HTR-8/SVneo (cell line): ENCODE measurements at places on chromosomes 1 and 21.

GRCh38 chr1:207820568-207821463 is 69.0 kb downstream of the CD46 start:
- DNase-seq: no peak

GRCh38 chr1:108521990-108522393 is 37.9 kb upstream of the EEIG2 start:
- DNase-seq: no peak

DNA sequence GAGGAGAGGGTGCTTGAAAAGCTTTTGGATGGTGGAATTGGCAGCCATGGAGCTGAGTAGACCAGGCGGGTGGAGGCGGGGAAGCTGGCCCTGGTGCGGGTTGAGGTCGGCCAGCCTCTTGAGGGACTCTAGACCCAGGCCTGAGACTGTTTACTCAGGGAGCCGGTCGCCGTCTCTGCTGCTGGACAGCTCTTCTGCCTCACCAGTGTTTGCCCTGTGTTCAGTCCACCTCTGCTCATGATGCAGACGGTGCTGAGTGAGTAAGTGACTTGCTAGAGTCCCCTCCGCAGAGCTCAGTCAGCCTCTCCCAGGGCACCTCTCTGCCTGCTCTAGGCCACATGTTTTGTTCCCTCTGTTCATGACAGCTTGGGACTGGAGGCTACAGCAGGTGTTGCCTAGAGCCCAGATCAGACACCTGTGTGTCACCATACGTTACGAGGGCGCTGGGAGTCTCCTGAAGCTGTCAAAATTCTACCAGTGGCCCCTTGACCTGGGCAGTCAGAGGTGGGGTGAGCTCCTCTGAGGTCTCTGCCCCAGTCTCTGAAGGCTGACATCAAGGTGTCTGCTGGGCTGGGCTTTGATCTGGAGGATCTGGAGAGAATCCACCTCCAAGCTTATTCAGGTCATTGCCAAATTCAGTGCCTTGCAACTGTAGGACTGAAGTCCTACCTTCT is 73.5 kb upstream of the WNT4 start:
- DNase-seq: no peak

DNA sequence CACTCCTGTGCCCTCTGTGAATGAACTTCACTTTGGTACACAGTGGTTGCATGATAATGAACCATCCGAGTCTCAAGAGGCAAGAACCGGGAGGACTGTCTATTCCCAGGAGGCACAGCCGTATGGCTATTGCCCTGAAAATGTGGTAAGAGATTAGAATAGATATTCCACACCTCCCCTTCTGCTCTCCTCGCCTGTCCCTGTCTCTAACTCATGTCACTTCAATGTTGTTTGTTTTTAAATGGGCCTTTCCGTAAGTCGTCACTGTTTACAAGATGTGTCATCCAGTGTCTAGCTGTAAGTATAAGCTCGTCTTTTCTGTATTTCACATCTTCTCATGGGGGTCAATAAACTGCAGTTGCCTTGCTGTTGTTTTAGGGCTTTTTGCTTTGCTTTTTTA is 122.2 kb downstream of the PATJ start:
- no peak for DNase-seq

DNA sequence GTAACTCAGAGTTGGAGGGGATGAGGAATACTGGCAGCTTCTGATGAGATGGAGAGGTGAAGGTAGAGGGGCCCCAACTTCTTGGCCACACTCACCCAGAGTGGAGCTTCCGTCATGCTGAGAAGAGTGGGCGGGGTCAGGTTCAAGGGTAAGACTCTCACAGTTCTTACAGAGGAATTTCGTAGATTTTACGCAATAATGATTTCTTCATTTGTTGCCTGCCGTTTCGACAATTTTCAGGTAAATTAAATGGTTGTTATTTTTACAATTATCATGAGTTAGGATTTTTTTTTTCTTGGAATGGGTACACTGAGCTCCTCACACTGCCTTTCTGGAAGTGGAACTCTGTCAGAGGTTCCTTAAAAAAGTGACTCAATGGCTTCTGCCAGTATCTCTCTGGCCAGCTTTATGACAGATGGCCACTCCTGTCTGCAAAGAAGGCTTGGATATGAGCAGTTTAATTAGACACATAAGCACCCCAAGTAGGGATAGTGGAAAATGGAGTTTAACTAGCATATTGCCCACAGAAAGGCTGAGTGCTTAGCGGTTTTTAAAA is 13.8 kb upstream of the NLRP3 start:
- no peak for DNase-seq

GRCh38 chr1:107534632-107535031 is 393.8 kb downstream of the NTNG1 start:
- DNase-seq: no peak

- DNase-seq: no peak
Observed at GRCh38 chr1:170071378-170071777, 3.1 kb downstream of the KIFAP3 start.

DNA sequence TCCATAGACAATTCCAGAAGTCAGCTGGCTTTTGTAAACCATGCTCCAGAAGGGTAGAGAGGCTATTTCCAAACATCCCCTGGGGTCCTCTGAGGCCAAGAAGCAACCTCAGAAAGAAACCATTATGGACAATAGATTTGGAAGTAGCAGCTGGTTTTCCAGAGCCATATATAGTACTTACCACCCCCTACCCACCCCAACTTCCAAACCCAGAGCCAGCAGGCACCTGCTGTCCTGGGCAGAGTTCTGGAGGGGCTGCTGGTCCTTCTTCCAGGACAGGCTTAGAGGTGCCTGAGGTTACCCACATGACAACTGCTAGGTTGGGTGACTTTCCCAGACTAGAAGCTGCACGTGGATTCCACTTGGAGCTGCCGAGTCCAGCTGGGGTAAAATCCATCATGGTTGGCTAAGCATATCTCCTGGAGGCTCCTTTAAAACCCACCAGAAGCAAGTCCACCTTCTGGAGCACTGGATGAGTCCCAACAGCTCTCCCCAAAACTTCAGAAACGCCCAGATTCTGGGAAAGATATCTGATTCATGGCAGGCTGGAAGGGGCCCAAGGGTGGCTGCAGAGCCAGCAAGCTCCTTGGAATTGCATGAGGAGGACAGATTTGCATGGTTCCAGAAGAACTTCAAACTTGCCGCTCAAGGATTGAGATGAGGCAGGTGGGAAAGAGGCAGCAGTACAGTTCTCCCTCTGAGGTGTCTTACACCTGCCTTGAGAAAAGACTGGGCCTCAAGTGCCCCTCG is 5.8 kb downstream of the MYCL start:
- no peak for DNase-seq

DNA sequence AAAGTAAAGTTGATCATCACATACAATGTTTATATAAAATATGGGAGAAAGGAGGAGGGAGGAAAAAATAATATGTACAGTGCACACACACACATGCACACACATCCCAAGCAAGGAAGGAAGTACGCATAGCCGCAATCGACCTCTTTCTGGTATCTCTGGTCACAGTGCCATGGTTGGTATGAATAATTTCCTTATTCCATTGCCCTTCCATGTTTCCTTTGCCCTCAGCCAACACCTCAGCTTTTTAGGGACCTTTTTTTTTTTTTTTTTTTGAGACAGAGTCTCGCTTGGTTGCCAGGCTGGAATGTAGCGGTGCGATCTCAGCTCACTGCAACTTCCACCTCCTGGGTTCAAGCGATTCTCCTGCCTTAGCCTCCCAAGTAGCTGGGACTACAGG is 20.6 kb downstream of the CITED4 start:
- no peak for DNase-seq

DNA sequence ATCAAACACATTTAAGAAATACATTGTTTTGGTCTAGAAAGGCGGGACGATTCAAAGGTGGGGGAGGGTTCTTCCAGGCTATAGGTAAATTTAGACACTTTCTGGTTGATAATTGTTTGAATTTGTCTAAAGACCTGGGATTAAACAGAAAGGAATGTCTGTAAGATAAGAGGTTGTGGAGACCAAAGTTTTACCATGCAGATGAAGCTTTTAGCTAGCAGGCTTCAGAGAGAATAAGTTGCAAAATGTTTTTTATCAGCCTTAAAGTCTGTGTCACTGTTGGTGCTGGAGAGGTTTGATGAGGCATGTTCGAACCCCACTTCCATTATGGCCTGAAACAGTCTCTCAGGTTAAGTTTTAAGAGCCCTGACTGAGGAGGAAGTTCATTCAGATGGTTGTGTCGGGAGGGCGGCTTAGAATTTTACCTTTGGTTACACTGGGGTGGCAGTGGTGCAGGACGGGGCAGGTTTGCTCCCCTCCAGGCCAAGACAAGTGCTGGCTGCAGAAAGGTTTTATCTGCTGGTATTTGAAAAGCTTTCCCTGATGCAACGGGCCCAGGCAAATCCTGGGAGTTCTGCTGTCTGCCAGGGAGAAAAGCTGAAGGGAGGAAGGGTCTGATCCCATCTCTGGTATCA is 16.0 kb upstream of the SLC2A5 start:
- no peak for DNase-seq

DNA sequence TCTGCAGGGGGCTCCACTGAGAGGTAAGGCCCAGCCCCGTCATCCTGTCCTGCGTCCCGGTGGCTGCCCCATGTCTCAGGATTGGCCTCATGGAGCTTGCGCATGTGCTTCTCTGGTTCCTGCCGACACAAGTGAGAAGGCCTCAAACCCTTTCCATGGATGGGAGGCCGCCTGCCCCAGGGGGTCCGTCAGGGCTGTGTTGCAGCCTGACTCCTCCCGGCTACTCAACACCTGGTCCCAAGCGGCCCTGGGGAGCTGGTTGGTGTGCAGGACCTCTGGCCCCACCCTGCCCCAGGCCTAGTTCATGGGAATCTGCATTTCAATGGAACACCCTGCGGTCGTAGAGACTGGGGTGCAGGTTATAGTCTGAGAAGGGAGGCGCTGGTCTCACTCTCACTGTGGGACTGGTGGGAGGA is 21.1 kb upstream of the PDE9A start:
- no peak for DNase-seq

DNA sequence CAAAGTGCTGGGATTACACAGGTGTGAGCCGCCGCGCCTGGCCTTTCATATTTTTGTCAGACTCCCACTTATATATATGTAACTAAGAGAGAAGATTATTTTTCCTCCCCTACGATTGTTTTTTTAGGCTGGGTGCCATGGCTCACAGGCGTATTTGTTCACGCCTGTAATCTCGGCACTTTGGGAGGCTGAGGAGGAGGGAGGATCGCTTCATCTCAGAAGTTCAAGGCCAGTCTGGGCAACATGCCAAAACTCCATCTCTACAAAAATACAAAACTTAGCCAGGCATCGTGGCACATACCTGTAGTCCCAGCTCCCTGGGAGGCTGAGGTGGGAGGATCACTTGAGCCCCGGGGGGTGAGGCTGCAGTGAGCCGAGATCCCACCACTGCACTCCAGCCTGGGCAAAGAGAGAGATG is 23.9 kb upstream of the ITLN2 start:
- no peak for DNase-seq

- DNase-seq: no peak
Observed at GRCh38 chr21:44893948-44894656, 20.6 kb upstream of the PTTG1IP start.

DNA sequence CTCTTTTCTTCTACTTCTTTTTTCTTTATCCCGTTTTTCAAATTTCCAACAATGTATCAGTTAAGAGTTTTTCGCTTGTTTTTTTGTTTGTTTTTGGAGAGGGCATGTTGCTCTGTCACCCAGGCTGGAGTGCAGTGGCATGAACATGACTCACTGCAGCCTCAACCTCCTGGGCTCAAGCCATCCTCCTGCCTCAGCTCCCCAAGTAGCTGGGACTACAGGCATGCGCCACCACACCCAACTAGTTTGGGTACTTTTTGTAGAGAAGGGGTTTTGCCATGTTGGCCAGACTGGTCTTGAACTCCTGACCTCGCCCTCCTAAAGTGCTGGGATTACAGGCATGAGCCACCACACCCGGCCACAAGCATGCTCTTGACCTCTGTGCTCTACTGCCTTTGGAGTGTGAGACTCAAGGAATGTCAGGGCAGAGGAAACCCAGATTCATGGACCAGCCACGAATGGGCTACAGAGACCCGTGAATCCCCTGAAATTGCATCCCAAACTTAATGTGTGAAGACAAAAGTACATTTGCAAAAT is 65.1 kb upstream of the HSD17B7 start:
- DNase-seq: no peak

GRCh38 chr1:63368131-63368530 is 704 bp downstream of the ALG6 start:
- peak; percentile 6 for DNase-seq

- DNase-seq: peak; percentile 67
Observed at GRCh38 chr1:230681599-230681998, 32.3 kb downstream of the AGT start.

DNA sequence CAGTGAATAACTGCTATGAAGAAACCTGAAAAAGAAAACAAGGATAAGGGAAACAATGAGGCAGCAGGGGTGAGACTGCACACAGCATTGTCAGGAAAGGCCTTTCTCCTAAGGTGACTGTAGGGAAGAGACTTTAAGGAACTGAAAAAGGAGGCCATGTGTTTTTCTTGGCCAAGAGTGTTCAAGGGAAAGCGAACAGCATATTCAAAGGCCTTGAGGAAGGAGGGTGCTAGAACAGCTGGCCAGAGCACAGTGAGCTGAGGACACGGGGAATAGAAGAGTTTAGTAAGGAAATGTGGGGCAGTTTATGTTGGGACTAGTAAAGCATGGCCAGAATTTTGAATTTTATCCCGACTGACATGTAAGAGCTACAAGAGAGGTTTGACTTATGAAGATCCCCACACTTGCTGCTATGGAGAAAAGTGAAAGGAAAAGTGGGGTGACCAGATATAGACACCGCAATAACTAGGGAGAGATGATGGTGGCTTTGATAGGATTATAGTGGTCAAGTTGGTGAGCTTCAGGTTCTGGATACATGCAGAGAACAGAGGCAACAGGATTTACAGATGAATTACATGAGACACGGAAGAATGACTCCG is 1.4 kb downstream of the RWDD2B start:
- no peak for DNase-seq

DNA sequence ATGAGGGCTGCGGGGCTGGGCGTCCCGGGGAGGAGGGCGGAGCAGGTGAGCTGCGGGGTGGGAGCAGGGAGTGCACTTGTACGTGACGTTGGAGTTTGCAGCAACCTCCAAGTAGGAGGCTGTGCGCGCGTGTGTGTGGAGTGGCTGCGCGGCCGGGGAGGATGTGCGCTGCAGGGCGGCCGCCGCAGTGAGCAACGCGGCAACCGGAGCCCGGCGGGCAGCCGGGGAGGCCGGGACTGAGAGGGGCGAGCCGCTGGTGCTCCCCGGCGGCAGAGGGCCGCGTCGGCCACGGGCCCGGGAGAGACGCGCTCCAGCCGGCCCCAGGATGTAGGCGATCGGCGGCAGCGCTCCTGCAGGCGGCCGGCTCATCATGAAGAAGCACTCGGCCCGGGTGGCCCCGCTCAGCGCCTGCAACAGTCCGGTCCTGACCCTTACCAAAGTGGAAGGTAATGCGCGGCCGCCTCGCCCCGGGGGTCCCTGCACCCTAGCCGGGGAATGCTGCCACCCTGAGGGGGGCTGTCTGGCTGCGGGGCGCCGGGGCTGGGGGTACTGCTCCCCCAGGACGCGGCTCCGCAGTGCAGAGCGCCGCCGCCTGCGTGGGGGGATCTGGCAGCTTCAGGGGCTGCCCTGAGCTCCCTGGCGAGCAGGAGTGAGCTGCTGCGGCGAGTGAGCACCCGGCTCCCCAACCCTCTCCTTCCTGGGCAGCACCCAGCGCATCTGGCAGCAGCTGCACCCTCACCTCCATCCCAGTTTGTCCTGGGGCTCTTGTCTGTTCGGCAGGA is 158.9 kb upstream of the COA6 start:
- peak; percentile 39 for DNase-seq

GRCh38 chr1:111619635-111620440 is at the start of gene RAP1A:
Gene RAP1A (plus strand): TSS chr1:111619789. CDS start chr1:111691361, 71,572 bp downstream.
- DNase-seq: peak; percentile 80
